ENCODE measurements at places on chromosomes 3 and 15. TPM values are rescaled to one million over a fixed set of nuclear protein-coding genes. Genes with fewer than 3 reads are reported as not detected.

DNA sequence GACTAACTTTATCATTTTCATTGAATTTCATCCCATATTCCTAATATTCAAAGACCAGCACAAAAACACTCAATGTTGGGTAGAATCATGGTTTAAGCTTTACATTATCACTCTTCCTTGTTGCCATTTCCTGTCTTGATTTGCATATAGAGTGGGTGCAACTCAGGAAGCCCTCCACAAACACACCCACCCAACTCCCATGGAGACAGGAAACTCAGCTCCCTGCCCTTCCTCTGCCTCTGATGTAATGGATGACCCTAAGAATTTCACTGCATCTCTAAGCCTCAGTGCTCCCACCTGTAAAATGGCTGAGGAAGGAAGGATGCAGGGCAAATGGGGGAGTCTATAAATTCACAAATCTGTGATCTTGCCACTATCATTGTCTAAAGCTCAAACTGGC is 98.1 kb upstream of the BFSP2 start:
- no peak for DNase-seq
- no peaks in the 10 kb centered on the region for H3K36me3 ChIP-seq
- peaks cover 44% of the 10 kb centered on the region for H3K4me1 ChIP-seq
- H3K4me3 ChIP-seq = peak overlapping the region; percentile 60
- H3K27me3 ChIP-seq = no peaks in the 10 kb centered on the region

DNA sequence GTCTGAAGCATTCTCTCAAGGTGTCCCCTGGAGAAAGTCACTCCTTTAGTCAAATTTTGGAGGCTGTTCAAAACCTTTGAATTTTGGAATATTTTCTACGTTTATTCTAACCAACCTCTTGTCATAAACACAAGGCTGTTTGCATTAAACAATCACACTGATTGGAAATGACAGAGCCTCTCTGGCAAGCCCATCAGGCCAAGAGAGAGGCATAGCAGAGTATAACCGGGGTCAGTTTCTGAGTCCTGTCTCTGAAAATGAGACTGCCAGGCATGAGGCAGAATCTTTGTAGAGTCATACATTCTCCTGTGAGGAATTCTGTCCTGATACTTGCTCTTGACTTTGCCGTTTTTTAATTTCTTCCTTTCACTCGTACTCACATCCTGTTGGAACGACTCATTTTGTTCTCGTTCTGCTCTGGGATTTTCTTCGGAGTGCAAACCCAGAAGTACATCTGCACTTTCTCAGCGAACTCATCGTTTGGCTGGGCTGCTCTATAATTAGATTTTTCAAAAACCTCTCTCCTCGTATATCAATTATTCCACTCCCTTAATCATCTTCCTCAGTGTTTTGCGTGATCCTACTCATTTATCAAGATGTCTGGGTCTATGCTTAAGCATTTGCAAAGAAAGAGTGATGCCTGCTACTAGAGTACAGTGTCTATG is 114.2 kb downstream of the AGBL1 start:
- H3K4me1 ChIP-seq = no peaks in the 10 kb centered on the region
- no peak for DNase-seq
- peaks cover 9% of the 10 kb centered on the region for H3K36me3 ChIP-seq
- no peak overlapping the region for H3K27ac ChIP-seq
- no peak overlapping the region for H3K4me3 ChIP-seq
- H3K27me3 ChIP-seq = no peaks in the 10 kb centered on the region

The TNFSF10 gene
- total RNA-seq = not detected

DNA sequence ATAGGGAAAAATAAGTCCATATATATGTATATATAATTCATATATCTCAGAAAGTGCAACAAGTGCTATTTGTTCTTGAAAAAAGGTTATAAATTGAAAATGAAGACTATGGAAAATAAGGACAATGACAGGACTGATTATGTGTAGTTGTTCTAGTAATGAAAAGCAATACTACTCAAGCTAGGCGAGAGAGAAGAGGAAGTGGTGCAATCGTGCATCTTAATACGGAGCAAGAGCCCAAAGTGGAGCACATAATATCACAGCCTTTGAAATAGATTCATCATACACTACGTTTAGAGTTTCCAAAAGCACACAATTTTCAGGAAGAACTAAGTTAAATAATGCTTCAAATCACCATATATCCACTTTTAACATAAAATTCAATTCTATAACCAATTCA is 87.9 kb downstream of the ULK4 start:
- H3K4me1 ChIP-seq = peaks cover 12% of the 10 kb centered on the region
- H3K4me3 ChIP-seq = no peak overlapping the region

GRCh38 chr3:62602129-62602770 is 228.9 kb upstream of the FEZF2 start:
- H3K27ac ChIP-seq = peak overlapping the region; percentile 98
- H3K27me3 ChIP-seq = no peaks in the 10 kb centered on the region
- H3K4me3 ChIP-seq = no peak overlapping the region
- DNase-seq = no peak

The TRH gene
- total RNA-seq = not detected

GRCh38 chr15:74785194-74786032 is 3.5 kb downstream of the CSK start:
- no peak overlapping the region for H3K27ac ChIP-seq
- H3K36me3 ChIP-seq = no peaks in the 10 kb centered on the region
- peak overlapping the region; percentile 23 for H3K4me3 ChIP-seq
- H3K4me1 ChIP-seq = peaks cover 74% of the 10 kb centered on the region
- peaks cover 4% of the 10 kb centered on the region for H3K27me3 ChIP-seq

- H3K36me3 ChIP-seq = no peaks in the 10 kb centered on the region
- H3K27ac ChIP-seq = no peak overlapping the region
- DNase-seq = no peak
These were observed 8.1 kb downstream of the XIRP1 start for GRCh38 chr3:39184081-39184967.

GRCh38 chr3:193879099-193879863 is 256.7 kb upstream of the HES1 start:
- no peak overlapping the region for H3K4me3 ChIP-seq
- peaks cover 56% of the 10 kb centered on the region for H3K27me3 ChIP-seq
- no peak for DNase-seq
- H3K27ac ChIP-seq = no peak overlapping the region
- no peaks in the 10 kb centered on the region for H3K4me1 ChIP-seq

The SLITRK3 gene
- total RNA-seq = not detected

The TMEM45A gene
- 37.4 TPM for total RNA-seq

DNA sequence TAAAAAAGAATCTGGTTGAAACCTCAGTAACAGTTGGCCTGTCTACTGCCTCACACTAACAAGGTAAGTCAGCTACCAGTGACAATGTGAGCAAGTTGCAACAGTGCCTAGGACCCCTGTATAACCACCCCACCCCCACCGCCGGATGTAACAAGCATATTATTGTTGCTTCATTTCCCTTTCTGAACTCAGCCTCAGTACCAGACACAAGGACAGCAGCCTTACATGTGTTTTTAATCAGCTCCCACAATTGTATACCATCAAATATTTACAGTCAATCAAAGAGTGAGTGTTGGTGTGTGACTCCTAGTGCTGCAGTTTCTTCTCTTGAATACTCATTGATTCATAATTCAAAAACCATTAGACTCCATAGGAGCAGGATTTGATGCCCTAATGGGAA is 96.4 kb downstream of the PYDC2 start:
- H3K4me1 ChIP-seq = no peaks in the 10 kb centered on the region
- no peaks in the 10 kb centered on the region for H3K27me3 ChIP-seq
- DNase-seq = no peak
- no peaks in the 10 kb centered on the region for H3K36me3 ChIP-seq
- H3K27ac ChIP-seq = no peak overlapping the region

DNA sequence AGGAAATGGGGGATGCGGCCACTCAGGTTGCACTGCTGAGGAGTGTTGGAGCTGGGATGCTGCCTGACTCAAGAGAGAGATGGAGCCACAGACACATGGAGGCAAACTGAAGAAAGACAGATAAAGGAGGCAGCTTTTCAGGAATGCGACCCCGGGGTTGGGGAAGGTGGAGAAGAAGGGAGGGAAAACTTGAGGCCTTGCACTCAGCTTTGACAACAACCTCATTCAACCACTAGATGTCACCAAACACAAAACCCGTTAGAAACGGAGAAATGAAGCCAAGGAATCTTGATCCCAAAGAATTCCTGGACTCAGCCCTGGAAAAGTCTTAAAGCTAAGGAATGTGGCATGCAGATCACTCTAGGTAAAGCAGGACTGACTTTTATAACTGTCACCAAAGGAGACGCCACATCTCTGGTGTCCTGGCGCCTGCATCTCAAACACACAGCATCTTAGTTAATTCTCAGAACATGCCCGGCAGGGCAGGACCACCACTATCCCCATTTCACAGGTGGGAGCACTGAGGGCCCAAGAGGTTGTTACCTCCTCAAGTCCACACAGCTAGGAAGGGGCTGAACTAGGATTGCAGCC is 59.6 kb upstream of the LMCD1 start:
- peak overlapping the region; percentile 42 for H3K27ac ChIP-seq
- H3K4me3 ChIP-seq = no peak overlapping the region
- DNase-seq = peak; percentile 53

The ATP10A gene
- 27.9 TPM for total RNA-seq

The CLDN1 gene
- total RNA-seq = 0.61 TPM

GRCh38 chr15:83012636-83013035 is 1.2 kb upstream of the C15orf40 start:
- peak overlapping the region; percentile 94 for H3K4me3 ChIP-seq
- no peaks in the 10 kb centered on the region for H3K27me3 ChIP-seq
- no peak overlapping the region for H3K27ac ChIP-seq
- DNase-seq = no peak
- H3K4me1 ChIP-seq = peaks cover 30% of the 10 kb centered on the region
- peaks cover 9% of the 10 kb centered on the region for H3K36me3 ChIP-seq

DNA sequence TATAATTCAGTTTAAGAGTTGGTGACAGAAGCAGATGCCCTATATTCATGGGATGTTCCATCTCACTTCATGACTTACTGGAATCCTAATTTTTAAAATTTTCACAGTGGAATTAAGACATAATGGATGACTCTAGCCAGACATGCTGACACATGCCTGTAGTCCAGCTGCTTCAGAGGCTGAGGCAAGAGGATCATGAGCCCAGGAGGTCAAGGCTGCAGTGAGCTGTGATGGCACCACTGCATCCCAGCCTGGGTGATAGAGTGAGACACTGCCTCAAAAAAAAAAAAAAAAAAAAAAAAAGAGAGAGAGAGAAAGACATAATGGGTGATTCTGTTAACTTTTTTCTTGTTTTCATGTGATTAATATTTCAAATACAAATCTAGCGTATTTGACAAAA is 123.6 kb downstream of the KLHL25 start:
- no peak for DNase-seq
- H3K27me3 ChIP-seq = no peaks in the 10 kb centered on the region
- H3K4me3 ChIP-seq = no peak overlapping the region
- H3K4me1 ChIP-seq = peaks cover 66% of the 10 kb centered on the region
- peaks cover 28% of the 10 kb centered on the region for H3K36me3 ChIP-seq
- H3K27ac ChIP-seq = peak overlapping the region; percentile 83

GRCh38 chr15:70340494-70340870 is 242.8 kb upstream of the TLE3 start:
- DNase-seq = no peak
- no peak overlapping the region for H3K4me3 ChIP-seq
- no peaks in the 10 kb centered on the region for H3K4me1 ChIP-seq
- H3K36me3 ChIP-seq = peaks cover 7% of the 10 kb centered on the region
- peaks cover 55% of the 10 kb centered on the region for H3K27me3 ChIP-seq

GRCh38 chr15:41930221-41930866 is 36.5 kb upstream of the SPTBN5 start:
- peaks cover 80% of the 10 kb centered on the region for H3K4me1 ChIP-seq
- H3K27ac ChIP-seq = peak overlapping the region; percentile 88
- H3K36me3 ChIP-seq = 0 out of 2 replicates have a peak, but pooled peaks cover 7% of the 10 kb centered on the region
- peak overlapping the region; percentile 49 for H3K4me3 ChIP-seq
- no peaks in the 10 kb centered on the region for H3K27me3 ChIP-seq
- DNase-seq = peak; percentile 97

The P2RY14 gene
- not detected for total RNA-seq

DNA sequence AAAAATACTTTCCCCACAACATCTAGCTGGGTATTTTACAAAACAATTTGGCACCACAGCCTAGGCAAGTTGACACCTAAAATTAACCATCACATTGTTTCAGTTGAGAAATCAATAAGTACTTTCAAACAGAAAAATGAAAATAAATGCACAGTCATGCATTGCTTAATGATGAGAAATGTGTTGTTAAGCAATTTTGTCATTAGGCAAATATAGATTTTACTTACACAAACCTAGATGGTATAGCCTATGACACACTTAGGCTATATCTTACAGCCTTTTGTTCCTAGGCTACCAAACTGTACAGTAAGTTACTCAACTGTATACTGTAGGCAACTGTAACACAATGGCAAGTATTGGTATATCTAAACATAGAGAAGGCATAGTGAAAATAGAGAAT is 608.6 kb upstream of the BCHE start:
- H3K4me1 ChIP-seq = no peaks in the 10 kb centered on the region
- no peak overlapping the region for H3K27ac ChIP-seq
- no peaks in the 10 kb centered on the region for H3K27me3 ChIP-seq
- H3K4me3 ChIP-seq = no peak overlapping the region
- no peak for DNase-seq

GRCh38 chr3:184567946-184568559 is 6.5 kb downstream of the EPHB3 start:
- H3K27me3 ChIP-seq = no peaks in the 10 kb centered on the region
- H3K27ac ChIP-seq = peak overlapping the region; percentile 76
- H3K4me3 ChIP-seq = peak overlapping the region; percentile 75

DNA sequence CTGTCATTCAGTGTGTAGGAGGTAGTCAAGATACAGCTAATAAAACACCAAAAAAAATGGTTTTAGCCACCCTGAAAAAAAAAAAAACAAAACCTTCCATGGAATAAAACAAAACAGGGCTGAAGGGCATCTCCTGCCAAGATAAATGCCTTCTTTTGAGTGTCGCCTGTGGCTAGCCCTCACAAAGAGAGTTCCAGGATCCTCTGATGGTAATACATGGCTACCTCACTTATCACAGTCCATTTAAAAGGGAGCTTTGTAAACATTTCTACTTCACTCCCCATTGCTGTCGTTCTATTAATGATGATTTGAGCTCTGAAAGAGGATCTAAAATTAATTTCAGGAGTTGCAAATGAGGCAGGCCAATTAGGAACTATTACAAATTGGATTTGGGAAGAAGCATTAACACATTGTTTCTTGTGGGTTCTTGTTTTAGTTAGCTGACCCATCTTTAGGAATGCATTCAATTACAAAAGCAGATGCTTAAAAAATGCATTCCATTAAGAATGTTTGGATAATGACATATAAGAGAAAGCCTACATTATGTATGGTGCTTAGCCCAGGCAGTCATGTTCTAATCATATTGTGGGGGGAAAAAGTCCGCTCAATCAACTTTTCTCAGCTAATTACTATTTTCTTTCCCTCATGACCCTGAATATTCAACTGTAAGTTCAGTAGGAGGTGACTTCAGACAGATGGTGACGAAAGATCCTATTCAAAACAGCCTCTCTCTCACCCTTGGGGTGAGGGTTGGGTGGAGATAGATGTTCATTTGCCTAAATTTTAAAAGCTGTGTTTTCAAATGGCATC is 255.1 kb upstream of the WNT5A start:
- no peak for DNase-seq
- H3K36me3 ChIP-seq = no peaks in the 10 kb centered on the region
- no peak overlapping the region for H3K27ac ChIP-seq
- peaks cover 8% of the 10 kb centered on the region for H3K4me1 ChIP-seq

All from HFFc6 (cell line).